ENCODE measurements at places on chromosomes 7 and 10.

GRCh38 chr7:74026903-74027682 is 880 bp upstream of the ELN start:
- peak; percentile 51 for DNase-seq
- no peak overlapping the region for H3K27ac ChIP-seq
- no peak overlapping the region for H3K4me3 ChIP-seq
- peaks cover 22% of the 10 kb centered on the region for H3K4me1 ChIP-seq

DNA sequence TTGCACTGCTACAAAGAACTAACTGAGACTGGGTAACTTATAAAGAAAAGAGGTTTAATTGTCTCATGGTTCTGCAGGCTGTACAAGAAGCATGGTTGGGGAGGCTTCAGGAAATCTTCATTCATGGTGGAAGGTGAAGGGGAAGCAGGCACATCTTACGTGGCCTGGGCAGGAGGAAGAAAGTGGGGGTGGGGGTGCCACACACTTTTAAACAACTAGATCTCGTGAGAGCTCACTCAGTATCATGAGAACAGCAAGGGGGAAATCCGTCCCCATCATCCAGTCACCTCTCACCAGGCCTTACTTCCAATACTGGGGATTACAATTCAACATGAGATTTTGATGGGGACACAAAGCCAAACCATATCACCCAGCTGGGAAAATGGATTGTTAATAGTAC is 281.7 kb downstream of the AUTS2 start:
- H3K36me3 ChIP-seq: no peaks in the 10 kb centered on the region
- no peak overlapping the region for H3K27ac ChIP-seq
- no peak overlapping the region for H3K4me3 ChIP-seq
- no peaks in the 10 kb centered on the region for H3K27me3 ChIP-seq
- no peaks in the 10 kb centered on the region for H3K4me1 ChIP-seq

- no peaks in the 10 kb centered on the region for H3K36me3 ChIP-seq
- H3K4me1 ChIP-seq: no peaks in the 10 kb centered on the region
- no peak for DNase-seq
- H3K4me3 ChIP-seq: no peak overlapping the region
- peaks cover 61% of the 10 kb centered on the region for H3K27me3 ChIP-seq
Measured at GRCh38 chr10:132977076-132977475, 34.7 kb upstream of the CFAP46 start.

DNA sequence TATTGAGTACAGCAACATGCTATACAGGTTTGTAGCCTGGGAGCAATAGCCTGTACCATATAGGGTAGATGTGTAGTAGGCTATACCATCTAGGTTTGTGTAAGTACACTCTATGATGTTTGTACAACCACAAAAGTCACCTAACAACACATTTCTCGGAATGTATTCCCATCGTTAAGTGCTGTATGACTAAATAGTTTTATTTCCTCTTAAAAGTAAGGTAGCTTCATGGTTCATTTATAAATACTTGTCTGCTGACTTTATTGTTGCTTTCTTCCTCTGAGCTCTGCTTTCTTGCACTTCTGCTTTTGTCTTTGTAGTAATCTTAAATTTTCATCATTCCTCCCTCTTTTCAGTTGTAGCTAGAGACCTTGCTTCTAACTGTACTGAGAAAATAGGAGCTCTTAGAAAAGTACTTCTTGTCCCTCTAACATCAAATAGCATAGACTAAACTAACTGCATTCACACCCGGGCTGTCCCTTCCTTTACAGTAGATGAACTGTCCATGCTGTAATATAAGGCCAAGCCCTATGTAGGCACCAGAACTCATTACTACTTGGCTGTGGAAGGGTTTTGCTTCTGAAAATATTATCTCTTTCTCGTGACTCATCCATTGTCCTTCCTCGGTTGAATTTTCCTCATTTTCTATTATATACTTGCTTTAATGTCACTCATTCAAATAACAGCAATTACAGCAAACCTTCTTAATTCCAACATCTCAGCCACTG is 55.4 kb upstream of the FAM3C start:
- DNase-seq: no peak
- H3K27ac ChIP-seq: no peak overlapping the region
- no peak overlapping the region for H3K4me3 ChIP-seq

DNA sequence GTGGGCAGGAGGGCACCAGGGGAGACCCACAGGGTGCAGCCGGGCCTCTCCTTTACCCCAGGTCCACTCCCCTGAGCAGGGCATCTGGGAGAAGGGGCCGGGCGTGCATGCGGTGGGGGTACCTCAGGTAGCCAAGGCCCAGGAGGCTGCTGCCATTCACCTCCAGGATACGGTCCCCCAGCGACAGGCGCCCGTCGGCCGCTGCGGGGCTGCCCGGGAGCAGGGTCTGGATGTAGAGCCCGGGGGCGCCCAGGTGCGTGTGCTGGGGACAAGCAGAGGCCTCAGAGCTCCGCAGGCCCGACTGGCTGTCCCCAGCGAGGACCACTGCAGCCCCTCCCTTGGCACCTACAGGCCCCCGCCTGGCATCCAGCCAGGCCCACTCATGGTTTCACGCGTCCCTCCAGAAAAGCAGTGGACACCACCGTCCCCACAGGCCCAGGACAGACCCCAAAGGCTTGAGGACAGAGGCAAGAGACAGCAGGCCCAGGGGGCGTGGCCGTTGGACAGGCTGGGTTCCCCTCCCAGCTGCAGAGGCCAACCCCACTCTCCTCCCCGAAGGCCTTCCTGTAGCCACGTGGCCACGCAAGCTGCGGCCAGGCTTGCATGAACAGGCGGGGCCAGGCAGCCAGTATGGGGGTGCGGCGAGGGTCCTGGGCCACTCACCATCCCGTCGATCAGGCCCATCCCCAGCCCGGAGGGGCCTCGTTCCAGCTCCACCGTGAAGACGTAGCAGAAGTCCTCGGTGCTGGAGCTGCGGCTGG is 24.3 kb downstream of the AP5Z1 start:
- no peak overlapping the region for H3K4me3 ChIP-seq
- H3K4me1 ChIP-seq: no peaks in the 10 kb centered on the region
- DNase-seq: no peak
- no peaks in the 10 kb centered on the region for H3K27me3 ChIP-seq
- H3K36me3 ChIP-seq: peaks cover 5% of the 10 kb centered on the region
- no peak overlapping the region for H3K27ac ChIP-seq

DNA sequence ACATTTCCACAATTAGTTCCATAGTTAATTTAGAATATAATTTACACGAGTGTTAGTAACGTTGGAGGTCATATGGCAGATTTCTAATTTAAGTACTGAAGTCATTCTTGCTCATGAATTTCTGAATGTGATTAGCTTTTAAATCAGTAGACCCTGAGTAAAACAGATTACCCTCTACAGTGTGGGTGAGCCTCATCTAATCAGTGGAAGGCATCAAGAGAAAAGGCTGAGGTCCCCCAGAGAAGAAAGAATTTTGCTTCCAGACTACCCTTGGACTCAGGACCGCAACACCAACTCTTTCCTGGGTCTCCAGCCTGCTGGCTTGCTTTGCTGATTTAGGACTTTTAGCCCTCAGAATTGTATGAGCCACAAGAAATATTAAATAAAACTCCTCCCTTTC is 33.2 kb downstream of the IFT22 start:
- no peak overlapping the region for H3K4me3 ChIP-seq
- no peak overlapping the region for H3K27ac ChIP-seq
- DNase-seq: no peak
- peaks cover 16% of the 10 kb centered on the region for H3K4me1 ChIP-seq

DNA sequence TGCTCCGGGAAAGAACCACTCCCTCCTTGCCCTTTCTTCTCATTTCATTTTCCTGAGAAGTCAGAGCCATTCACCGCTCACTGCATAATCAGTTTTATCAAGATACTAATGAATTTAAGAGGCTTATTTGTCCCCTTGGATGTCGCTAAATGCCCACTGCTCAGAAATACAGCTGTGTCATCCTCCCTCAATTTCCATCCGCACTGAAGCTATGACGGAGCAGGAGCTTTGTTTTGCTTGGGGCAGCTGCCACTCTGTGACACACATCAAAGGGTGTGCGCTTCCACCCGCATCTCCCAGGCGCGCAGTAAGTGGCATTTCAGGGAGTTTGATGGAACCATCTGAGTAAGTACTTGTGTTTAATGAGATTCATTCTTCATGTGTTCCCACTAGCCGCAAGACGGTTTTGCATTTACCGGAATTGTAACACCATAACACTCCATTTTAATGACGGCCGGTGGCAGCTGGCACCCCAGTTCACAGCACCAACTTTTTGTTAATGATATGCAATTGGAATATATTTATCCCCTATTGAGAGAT is 103.8 kb upstream of the PARD3 start:
- no peak overlapping the region for H3K4me3 ChIP-seq
- no peaks in the 10 kb centered on the region for H3K4me1 ChIP-seq
- H3K36me3 ChIP-seq: no peaks in the 10 kb centered on the region
- H3K27me3 ChIP-seq: no peaks in the 10 kb centered on the region
- H3K27ac ChIP-seq: no peak overlapping the region

GRCh38 chr10:127973791-127974311 is 66.9 kb downstream of the PTPRE start:
- H3K4me3 ChIP-seq: no peak overlapping the region
- H3K27ac ChIP-seq: no peak overlapping the region
- H3K4me1 ChIP-seq: peaks cover 8% of the 10 kb centered on the region
- no peak for DNase-seq
- H3K27me3 ChIP-seq: peaks cover 69% of the 10 kb centered on the region
- H3K36me3 ChIP-seq: no peaks in the 10 kb centered on the region

DNA sequence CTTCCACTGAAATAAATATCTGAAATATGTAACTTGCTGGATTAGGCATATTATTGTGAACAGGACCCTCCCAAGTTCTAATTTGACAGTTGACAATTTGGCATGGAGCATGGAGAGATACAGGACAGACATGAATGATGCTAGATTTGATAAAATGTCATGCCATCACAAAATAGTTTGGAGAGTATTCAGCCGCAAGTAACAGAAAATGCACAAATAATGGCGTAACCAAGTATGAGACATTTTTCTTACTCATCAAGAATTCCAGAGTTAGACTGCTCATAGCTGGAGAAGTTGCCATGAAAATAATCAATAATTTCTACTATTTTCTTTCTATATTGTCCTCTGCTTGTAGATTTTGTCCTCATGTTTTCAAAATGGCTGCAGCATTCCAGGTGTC is 45.5 kb upstream of the GPAM start:
- H3K27ac ChIP-seq: no peak overlapping the region
- no peak overlapping the region for H3K4me3 ChIP-seq
- peaks cover 47% of the 10 kb centered on the region for H3K27me3 ChIP-seq

GRCh38 chr10:26242706-26243350 is 26.3 kb downstream of the GAD2 start:
- no peak overlapping the region for H3K27ac ChIP-seq
- H3K36me3 ChIP-seq: no peaks in the 10 kb centered on the region
- peaks cover 59% of the 10 kb centered on the region for H3K27me3 ChIP-seq
- H3K4me1 ChIP-seq: no peaks in the 10 kb centered on the region
- no peak for DNase-seq

GRCh38 chr10:18689498-18689897 is 30.3 kb downstream of the ARL5B start:
- peaks cover 10% of the 10 kb centered on the region for H3K27me3 ChIP-seq
- no peak for DNase-seq
- peaks cover 3% of the 10 kb centered on the region for H3K36me3 ChIP-seq
- H3K4me1 ChIP-seq: no peaks in the 10 kb centered on the region
- H3K4me3 ChIP-seq: no peak overlapping the region
- no peak overlapping the region for H3K27ac ChIP-seq

GRCh38 chr10:86770412-86770960 is 14.1 kb downstream of the BMPR1A start:
- H3K27me3 ChIP-seq: no peaks in the 10 kb centered on the region
- no peak for DNase-seq
- H3K27ac ChIP-seq: no peak overlapping the region
- peaks cover 18% of the 10 kb centered on the region for H3K4me1 ChIP-seq

DNA sequence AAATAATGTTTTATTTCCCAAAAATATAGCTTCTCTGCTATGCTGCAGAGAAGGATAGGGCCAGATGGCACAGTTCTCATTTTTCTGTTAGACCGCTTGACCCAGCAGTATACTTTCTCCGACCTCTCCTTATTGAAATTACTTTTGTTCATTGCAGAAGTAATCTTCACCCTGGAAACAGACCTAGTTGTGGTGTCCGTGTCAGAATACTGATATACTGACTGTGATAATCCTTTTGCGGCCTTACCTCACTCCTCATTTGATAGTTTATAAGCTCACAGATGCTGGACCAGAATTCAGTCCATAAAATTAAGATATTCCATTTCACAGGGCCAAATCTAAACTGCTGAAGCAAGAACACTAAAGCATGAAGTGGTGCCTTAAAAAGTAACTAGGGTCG is 260.6 kb upstream of the DKK1 start:
- no peak overlapping the region for H3K27ac ChIP-seq
- no peak overlapping the region for H3K4me3 ChIP-seq
- no peak for DNase-seq
- no peaks in the 10 kb centered on the region for H3K27me3 ChIP-seq

All from effector memory CD8-positive, alpha-beta T cell (primary cell).